Neuronal stem cell (in vitro differentiated cells): ENCODE measurements at places on chromosomes 5 and 9.

GRCh38 chr5:112004867-112005622 is 248.1 kb upstream of the NREP start:
- no peak for DNase-seq

GRCh38 chr9:37727013-37727412 is 26.6 kb upstream of the TRMT10B start:
- DNase-seq: no peak

- DNase-seq: no peak
Measured at GRCh38 chr5:51846015-51846414, 462.8 kb downstream of the ISL1 start.

GRCh38 chr5:150208187-150209098 is 18.6 kb downstream of the SLC6A7 start:
- DNase-seq: no peak

DNA sequence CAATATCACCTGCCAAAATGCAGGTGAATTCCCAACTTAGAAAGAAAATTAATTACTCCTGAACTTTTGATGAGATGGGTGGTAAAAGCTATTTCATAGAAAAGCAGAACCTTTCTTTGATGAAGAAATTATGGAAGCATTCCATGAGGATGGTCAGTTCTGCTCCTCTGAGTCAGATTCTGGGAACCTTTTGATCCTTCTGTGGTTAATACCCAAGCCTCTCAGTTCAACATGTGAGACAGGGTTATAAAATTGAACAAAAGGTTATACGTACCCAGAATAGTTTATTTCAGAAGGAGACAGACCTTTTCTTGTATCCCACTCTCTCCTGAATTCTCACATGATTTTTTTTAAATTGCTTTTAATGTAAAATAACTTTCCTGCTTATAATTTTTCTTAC is 767.6 kb upstream of the ADAMTS16 start:
- DNase-seq: no peak

DNA sequence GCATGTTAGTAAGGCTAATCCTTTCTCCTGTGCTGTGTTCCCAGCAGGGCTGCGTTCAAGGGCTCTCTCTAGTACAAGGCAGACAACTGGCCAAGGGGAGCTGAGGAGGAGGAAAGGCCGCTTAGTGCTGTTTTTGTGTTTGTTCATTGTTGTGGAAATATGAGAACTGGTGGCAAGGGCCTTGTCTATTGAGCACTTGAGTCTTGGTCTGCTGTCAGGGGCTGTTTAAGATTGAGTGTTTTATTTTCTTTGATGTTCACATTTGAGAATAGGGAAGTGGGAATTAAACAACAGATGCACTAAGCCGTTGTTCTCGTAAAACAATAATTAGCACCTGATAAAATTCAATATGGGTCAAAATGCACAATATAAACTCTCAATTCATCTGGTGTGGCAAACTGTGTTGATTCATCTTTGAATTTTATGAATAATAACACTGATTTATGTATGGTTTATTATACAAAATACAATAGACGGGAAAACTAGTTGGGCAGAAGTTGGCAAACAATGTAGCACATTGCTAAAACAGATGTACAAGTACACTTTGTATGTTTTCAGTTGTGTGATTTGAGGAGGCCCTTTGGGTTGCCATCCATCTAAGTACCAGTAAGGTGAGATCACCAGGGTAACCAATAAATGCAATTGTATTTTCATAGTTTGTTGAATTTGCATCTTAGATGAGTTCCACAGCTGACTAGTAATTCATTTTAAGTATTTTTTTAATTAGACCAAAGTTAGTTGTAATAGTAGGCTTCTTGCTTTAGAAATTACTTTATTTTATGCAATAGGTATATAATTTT is 97.6 kb upstream of the GRHPR start:
- DNase-seq: peak; percentile 17

GRCh38 chr9:109990541-109990940 is 210.5 kb downstream of the PALM2AKAP2 start:
- no peak for DNase-seq

DNA sequence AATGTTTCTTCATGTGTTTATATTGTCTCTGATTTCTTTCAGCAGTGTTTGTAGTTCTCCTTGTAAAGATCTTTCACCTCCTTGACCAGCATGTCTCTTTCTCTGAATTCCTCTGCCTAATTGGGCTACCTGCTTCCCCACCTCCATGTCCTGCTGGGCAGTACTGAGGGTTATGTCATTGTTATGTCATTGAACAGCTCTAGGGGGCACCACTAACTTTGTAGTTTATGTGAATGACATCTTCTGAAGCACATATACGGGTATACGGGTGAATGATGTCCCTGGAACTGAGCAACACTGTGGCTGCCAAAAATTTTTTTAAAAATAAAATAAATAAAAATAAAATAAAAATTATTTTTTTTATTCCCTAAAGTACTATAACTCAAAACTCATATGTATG is 16.9 kb upstream of the SNCAIP start:
- no peak for DNase-seq

- DNase-seq: no peak
Measured at GRCh38 chr5:4124221-4124970, 528.8 kb downstream of the IRX1 start.
